ENCODE measurements at places on chromosomes 12 and 14.

DNA sequence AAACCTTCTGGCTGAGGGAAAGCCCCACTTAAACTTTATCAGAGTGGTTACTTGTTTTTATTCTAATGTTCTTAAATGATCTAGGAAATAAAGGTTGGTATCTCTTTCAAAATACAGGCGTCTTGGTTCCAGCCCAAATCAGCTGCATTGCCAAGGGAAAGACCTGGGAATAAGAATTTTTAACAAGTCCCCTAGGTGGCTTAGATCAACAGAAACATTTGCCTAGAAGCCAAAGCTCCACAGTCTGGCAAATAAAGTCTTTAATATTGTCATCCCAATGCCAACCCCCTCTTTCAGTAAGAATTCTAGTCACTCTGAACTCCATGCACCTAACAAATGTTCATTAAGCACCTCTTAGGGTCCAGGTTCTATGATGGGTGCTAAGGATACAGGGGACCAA lies 66.8 kb downstream of the ARL6IP4 start:
- no peak for DNase-seq

GRCh38 chr12:103530307-103531066 lies 34.7 kb upstream of the C12orf42 start:
- no peak for DNase-seq

DNA sequence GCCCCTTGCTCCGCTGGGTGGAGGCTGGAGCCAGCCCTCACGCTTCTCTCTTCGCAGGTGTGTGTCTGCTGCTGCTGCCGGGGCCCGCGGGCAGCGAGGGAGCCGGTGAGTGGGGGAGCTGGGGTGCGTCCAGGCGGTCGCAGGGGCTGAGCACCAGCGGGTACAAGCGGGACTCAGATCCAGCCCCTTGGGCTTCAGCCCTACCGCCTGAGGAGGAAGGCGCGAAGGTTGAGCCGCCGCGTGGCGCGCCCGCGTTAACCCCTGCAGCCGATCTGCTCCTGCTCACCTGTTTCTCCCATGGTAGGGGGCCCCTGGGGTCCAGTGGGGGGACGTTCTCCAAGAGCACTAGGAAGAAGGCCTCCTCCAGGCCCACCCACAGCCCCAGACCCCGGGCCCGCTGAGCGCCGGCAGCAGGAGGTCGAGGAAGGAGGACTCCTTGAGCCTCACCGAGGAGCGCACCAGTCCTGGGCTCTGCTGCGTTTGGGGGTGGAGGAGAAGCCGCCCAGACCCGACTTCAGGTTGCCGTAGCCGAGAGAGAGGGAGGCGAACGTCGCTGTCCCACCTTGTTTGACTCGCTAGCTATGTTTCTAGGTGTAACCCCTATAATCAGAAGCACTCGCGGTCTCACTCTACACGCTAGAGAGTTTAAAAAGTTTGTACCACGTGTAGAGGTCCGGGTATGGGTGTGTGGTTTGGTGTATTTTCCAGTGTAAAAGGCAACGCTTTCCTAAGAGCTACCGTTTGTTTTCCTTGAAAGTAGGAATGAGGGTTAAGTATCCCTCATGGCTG lies 834 bp downstream of the COCH start:
- no peak for DNase-seq

DNA sequence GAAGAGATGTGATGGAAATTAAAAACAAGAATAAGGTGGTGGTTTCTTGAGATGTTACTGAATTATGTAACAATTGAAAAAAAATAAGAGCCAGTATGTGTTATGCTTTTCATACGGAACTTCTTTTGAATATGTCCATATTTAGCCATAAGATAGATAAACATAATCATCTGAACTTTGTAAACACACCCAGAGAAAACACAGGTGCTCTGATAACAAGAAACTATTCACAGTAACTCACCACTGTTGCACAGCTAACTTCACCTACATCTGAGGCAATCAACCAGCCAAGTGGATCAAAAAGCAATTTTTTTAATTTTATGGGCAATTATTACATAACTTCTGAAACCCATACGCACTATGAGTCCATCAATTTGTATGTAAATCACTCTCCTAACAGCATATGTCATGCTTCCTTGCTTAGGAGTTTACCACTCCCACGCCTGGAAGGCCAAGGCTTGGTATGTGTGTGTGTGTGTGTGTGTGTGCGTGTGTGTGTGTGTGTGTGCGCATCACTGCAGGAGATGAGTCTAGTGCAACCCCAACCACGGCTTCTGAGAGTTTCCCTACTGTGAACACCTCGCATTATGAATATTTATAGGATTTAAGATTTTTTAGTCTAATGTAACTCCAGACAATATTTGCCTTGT lies 443.4 kb downstream of the BCAT1 start:
- DNase-seq: no peak

DNA sequence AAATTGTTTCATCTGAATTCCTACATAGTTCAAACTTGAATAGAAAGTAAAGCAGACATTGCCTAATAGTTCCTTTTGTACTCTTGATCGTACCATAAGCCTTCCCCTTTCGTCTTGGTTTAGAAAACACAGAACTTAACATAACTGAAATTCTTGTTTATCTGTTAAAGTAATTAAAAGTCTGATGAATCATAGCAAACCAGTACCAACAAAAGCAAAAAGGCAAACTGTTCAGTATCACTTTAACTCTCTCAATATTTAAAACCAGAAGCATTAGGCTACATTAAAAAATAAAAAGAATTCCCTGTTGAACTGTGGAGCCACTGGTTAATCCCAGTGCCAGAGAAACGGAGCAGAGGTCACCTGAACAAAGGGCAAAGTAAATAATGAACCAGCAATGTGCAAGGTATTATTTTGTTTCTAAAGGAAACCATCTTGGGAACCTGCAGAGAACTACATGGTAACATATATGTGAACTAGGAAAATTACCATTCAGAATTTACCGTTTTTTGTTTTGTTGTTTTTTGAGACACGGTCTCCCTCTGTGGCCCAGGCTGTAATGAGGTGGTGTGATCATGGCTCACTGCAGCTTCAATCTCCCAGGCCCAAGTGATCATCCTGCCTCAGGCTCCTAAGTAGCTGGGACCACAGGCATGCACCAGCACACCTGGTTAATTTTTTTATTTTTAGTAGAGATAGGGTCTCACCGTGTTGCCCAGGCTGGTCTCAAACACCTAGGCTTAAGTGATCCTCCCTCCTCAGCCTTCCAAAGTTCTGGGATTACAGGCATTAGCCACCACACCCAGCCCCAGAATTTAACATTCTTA lies 17.1 kb upstream of the HIGD1C start:
- DNase-seq: no peak

DNA sequence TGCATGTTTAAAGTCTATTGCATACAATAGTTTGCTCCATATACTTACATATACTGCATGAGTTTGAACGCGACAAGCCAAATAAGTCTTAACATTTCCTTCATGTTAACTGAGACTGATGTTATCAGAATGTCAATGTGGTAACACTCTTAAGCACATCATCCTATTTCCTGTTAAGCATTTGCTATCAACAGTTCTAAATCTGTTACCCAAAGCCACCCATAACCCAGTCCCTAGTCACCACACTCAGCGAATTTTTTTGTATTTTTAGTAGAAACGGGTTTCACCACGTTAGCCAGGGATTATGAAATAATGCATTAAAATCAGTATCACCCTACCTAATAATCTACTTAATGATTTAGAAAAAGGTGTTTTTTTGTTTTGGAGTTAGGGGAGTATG lies 39.4 kb downstream of the HNRNPC start:
- DNase-seq: no peak

DNA sequence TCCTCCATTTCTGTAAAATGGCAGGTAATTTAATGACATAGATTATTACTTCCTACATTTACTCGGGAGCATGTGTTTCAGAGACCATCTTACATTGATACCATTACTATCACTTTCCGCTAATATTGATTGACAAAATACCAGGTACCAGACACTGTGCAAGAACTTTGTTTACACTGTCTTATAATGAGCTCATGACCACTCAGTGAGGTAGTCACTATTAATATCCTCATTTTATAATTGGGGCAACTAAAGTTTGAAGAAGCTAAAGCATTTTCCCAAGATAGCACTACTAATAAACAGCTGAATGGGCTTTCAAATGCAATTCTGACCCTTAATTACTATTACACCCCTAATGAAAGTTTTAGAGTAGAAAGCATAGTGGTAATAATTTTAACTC lies 734.8 kb downstream of the DIO2 start:
- no peak for DNase-seq

DNA sequence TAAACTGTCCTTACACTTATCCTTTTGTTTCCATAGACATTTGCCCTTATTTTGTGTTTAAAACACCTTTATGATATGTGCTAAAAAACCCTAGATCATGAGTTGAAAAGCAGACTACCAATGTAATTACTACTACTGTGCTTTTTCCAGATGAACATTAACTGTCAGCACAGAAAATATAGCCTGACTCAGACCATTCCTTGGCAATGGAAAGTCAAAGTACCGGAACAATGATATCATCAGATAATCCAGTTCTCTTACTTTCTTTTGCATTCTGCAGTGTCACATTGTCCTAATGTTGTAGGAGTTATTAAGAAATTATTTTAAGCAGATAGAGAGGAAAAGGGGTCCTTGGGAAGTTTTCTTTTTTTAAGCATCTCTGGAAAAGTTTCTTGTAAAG lies 1189.0 kb upstream of the FLRT2 start:
- no peak for DNase-seq

GRCh38 chr14:89669193-89669592 lies 252.2 kb upstream of the FOXN3 start:
- DNase-seq: no peak

GRCh38 chr14:27026097-27026496 lies 428.3 kb upstream of the NOVA1 start:
- DNase-seq: no peak

DNA sequence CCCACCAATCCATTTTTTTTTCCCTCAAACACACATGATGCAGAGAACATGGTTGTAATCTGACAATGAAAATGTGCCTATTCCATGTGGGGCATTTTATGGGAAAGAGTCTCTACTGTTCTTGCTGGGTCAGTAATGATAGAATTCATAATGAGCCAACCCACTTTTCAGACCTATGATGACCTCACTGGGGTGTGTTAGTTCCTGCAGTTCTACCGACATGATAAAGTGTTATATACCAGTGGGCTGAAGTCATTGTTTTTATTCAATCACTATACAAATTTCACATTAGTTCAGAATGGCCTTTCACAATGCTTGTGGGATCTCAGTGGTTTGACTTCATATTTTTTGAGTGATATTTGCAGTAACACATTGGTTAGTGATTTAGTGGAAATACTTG lies 47.5 kb downstream of the PPFIBP1 start:
- DNase-seq: no peak

DNA sequence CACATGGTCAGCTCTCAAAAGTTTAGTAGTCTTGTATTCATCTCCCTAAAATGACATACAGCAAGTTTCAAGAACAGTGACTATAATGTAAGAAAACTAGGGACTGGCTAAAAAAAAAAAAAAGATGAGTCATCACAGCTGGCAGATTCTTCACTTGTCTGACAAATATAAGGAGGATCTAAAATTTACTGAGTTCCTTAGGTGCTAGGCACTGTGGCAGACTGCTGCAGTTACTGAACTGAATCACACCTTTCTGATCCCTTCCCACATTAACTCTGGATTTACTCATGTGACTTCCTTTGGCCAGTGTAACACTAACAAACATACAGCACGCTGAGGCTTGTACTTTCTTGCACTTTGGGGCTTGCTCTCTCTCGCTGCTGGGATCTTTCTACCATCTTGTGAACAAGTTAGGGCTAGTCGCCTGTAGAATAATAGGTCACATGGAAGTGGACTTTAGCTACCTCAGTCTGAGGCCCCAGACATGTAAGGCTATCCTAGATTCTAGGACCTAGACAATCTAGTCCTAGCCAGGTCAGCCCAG lies 32.1 kb downstream of the BAZ1A start:
- DNase-seq: no peak

DNA sequence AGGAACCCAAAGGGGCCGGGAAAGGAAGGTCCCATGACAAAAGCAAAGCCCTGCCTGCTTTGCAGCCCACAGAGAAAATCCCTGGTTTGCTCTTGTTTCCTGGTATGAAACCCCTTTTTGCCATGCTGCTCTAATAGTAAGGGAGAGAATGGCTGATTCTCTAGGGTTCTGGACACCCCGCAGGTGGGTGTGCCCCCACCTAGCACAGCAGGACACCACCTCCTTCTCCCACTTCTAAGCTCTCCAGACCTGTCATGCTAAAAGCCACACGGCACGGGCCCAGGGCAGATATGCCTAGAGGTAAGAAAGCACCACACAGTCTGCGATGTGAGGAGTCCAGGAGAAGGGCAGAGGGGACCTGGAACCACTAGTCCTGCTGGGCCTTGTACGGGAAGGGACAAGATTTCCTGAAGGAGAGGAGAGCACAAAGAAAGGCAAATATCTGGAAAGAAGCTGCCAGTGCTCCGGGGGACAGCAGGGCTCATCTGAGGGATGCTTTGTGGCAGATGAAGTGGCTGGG lies 113.3 kb downstream of the BCL11B start:
- DNase-seq: no peak

DNA sequence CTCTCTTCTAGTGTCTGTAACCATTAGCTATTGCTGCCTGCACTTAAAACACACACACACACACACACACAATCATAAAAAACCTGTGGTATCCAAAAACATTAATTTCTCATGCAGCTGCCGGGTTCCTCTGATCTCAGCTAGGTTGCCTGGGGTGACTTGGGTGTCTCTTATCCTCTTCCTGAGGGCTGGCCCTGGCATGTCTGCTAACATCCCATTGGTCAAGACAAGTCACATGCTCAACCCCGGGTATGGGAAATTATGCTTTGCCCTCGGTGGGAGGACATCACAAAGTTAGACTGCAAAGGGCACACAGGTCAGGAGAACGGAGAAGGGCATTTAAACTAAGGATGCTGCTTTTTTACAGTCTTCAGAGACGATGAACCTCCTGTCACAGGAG lies 55.7 kb downstream of the TRPV4 start:
- DNase-seq: peak; percentile 21

DNA sequence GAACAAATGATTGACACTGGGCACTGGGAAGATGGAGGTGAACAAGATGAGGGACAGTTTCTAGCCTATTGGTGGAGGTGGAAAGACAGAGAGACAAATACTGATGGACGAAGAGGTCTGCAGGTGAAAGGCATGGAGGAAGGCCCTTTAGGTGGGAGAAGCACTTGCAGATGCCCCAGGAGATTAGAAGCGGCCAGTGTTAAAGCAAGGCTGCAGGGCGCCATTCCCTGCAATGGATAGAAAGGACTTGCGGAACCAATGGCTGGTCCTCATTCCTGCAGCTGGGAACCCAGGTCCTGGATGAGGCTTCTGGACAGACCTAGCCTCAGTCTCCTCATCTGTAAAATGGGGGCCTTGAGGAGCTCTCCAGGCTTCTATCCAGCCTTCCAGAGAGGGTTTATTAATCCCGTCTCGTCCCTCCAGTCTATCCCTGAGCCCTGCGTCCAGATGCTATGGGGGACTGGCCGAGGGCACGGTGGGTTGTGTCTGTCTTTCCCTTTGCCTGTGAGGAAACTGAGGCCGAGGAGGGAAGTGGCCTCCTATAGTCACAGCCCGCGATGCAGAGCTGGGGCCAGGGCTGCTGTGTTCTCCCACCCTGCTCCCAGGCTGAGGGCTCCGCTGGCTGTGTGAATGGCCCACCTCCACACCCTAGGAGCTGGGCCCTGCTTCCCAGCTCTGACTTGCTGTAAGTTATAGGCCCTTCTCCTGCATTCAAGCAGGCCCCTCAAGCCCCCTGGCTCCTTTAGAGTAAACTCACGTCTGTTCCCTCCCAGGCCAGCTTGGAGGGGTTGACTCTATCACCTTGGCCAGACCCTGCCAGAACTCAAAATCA lies 33.0 kb downstream of the CYP46A1 start:
- DNase-seq: no peak

- DNase-seq: no peak
Measured at GRCh38 chr14:103074729-103075367, 9.2 kb upstream of the LBHD2 start.

Measured in NCI-H345 (cell line).